ENCODE measurements at places on chromosomes 2 and 18.

DNA sequence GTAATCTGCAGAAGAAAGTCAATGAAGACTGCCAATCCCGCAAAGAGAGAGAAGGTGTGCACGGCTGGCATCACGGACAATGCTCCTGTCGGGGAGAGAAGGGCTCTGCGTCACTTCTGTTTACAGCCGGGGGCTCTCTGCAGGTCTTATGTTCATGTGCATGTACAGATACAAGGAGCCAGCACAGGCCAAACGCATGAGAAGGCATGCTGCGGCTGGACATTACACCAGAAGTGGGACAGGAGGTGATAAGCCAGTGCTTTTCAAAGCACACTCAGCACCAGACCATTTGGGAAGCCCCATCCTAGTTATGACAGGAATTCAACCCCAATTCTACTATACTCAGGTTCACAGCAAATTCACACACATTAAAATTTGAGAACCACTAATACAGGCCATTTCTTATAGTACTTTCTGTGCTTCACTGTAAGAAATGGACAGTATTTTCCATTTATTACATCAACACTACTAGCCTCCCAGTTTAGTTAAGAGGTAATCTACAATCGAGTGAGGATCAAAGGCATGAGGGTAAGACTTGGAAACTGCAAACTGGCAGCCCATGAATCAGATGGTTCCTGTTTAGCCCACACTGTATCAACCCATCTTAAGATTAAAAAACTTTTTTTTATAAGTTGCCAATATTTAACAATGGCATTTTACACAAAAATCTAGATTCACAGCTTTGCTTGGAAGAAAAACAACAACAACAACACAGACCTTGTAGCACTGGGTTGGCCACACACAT is 38.2 kb downstream of the RMC1 start:
- DNase-seq = no peak

GRCh38 chr2:7758073-7758759 is 841.0 kb downstream of the RNF144A start:
- no peak for DNase-seq

DNA sequence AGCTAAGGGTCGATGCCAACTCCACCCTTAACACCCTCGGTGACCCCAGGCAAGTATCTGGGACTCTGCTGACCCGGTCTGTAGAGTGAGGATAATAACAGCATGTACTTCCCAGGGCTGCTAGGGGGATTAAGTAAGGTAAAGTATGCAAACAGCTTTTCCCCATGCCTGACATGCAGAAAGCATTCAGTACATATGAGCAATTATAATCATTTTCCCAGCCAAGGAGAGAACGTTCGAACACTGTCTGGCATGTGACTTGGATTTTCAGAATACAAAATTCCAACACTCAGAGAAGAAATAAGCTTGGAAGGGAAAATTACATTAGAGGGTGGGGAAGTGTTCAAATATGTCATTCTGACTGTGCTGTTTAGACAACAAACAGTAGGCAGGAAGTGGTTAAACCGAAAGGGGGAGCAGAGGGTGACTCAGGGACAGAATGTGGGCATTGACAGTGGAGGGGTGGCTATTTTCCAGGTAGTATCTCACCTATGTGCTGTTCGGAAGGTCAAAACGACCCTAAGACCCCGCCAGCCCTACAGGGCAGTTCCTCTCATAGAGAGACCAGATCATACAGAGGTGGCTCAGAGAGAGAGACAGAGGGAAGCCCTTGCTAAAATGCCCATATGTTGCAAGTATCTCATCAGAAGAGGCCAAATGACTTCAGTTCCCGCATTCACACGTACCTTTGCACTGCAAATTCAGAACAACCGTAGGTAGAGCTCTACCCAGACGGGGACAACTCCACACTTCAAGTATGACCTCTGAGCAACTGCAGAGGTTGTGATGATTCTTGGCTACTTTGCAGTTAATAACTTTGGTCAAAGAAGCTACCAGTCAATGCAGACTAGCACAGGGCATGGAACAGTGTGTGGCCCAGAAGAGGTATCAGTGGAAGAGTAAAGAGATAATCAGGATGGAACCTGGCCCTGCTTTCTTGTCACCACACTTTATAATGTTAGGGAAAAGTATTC is 14.8 kb downstream of the ASPRV1 start:
- DNase-seq = peak; percentile 72

- no peak for DNase-seq
These were observed 129.9 kb upstream of the TFPI start for GRCh38 chr2:187684174-187684573.

DNA sequence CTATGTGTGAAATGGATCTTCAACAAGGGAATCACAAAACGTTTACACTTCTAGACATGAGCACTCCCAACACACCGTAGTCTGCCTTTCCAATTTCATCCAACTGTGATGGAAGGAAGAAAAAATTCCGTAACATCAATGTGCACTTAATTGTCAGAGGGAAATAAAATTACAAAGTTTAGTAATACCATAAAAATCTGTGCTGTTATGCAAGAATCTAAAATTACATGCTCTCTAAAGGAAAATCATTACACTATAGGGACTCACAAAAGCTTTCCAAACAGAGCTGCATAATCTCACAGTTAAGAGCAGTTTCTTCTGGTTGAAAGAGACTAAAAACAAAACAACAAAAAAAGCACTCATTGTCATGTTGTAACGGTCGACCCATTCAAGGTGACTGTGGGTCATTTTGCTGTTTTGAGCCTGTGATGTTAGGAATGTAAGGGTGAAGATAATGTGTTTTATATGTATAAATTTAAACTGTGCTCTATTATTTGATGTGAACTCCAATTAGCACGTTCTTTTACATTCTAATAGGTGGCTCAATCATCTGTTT is 698.0 kb downstream of the TDRD15 start:
- DNase-seq = no peak

- no peak for DNase-seq
These were observed 424.6 kb downstream of the NCKAP5 start for GRCh38 chr2:133143645-133144044.

DNA sequence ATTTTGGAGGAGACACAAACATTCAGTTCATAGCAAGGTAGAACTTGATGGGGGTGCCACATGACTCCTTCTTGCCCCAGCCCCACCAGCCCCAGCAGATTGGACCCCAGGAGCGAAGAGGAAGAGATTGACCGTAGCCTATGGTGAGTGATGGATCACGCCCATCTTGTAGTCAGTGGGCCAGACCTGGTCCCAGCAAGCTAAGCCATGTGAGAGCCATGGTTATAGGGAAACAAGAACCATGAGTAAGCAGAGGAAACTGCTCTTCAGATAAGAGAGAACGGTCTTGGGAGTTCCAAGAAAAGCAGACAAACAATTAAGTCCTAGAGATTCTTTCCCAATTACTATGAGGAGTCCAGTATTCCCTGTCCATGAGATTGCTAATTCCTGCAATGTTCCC is 4.6 kb upstream of the TCF4 start:
- DNase-seq = no peak

DNA sequence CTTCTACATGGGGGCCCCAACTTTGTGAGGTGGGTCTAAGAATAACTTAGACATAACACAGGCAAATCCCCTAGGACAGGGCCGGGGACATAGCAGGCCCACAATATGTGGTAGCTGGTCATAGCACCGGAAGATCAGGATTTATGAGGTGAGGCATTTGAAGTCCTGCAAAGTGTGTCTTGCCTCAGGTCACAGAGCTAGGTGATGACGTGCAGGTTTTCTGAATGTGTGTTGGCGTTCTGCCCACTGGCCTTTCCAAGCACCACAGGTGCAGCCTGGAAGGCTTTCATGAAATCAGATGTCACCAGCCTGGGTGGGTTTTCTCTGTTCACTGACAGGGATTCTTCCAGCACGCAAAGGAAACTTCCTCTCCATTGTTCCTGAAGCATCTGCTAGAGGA is 119.1 kb downstream of the LRATD1 start:
- peak; percentile 66 for DNase-seq

DNA sequence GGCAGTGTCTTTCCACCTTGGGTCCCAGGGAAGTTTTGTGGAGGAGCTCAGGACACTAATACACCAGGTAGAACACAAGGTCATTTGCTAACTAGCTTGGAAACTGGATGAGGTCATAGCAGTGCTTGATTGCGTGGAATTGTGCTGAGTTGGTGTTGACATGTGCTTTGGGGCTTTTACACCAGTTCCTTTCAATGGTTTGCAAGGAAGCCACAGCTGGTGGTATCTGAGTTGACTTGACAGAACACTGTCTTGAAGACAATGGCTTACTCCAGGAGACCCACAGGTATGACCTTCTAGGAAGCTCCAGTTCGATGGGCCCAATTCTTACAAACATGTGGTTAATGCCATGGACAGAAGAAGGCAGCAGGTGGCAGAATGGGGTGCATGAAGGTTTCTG is 5.9 kb downstream of the CTLA4 start:
- DNase-seq = no peak

GRCh38 chr2:187593697-187594096 is 39.5 kb upstream of the TFPI start:
- peak; percentile 54 for DNase-seq

GRCh38 chr2:200758341-200758740 is 53.4 kb upstream of the BZW1 start:
- DNase-seq = no peak

DNA sequence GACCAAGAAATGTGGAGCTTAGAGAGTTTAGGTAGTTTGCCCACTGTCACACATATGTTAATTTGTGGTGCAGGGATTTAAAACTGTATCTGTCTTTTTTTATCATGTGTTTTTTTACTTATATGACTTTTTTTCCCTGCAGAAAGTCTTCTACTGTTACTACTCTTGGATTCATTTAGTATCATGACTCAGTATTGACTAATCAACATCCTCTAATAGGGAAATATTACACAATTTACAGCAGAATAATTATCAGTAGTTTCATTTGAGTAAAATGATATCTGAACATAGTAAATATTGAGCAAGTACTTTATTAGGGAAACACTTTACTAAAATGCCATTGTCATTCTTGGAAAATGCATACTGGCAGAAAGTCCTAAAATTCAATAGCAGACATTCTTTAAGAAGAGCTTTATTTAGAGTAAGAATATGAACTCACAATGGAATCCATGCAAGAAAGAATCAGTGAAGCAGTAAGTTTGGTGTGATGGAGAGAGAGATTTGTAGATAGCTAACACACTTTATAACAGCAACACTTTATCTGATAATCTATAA is 425.9 kb upstream of the SLC8A1 start:
- DNase-seq = no peak

- DNase-seq = peak; percentile 16
These were observed 630 bp downstream of the PPM1G start for GRCh38 chr2:27408601-27409320.

GRCh38 chr2:226891780-226892590 is 56.1 kb downstream of the RHBDD1 start:
- peak; percentile 26 for DNase-seq

- DNase-seq = peak; percentile 8
These were observed 30.1 kb downstream of the CYP1B1 start for GRCh38 chr2:38045811-38046210.

DNA sequence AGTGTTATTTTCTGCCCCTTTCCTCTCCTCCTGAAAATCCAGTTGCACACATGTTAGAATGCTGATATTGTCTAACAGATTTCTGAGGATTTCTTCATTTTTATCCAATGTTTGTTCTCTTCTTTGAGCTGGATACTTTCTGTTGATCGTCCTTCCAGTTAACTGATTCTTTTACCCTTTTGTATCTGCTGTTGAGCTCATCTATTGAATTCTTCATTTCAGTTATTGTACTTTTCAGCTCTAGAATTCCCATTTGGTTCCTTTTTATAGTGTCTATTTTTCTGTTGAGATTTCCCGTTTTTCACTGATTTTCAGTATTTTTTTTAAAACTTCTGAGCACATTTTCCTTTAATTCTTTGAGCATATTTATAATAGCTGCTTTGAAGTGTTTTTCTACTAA is 77.9 kb upstream of the B3GNT7 start:
- no peak for DNase-seq

DNA sequence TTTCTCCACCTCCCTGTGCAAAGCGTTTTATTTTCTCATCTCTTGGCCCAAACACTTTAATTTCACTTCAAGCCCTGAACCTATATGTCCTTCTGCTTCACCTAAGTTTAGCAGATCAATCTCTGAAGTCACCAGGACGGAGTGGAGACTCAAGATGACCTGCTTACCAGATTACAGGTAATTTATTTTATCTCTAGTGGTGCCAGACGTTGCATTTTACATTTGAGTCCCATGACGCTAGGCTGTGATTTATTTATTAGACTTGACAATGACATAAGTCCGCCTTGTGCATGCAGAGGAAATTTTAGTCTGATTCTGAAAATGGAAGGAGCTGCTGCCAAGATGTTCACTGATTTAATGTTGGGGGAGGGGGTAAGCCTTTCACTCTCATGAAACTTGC is 73.9 kb downstream of the MRO start:
- no peak for DNase-seq

DNA sequence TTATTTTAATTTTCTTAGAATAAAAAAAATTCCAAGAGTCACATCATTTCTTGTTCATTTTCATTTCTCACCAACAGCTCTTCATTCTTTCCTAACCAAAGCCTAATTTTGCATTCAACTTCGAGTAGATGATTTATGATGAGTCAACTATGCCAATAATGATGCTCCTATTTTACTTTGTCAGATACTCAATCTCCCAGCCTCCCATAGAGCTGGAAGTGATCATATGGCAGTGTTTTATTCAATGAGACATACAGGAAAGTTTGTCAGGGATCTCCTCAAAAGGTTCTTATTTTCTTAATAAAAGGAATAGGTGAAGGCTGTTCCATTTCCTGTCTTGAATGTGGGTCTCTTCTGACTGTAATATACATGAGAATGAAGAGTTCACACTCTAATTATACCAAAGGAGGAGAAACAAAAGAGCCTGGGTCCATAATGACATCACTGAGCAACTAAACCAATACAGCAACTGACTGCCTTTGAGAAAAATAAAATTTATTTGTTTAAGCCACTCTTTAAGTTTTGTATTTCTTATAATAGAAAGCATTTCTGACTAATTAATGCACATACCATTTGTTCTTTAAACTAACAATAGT is 231.2 kb upstream of the CYP26B1 start:
- DNase-seq = peak; percentile 15

GRCh38 chr2:70381235-70381634 is 79.4 kb upstream of the FAM136A start:
- peak; percentile 92 for DNase-seq

All from kidney tubule cell (primary cell).